ENCODE measurements at places on chromosomes 2 and 18.
A peak's percentile ranks its signal among the peaks of the same experiment; 100 is the strongest.

DNA sequence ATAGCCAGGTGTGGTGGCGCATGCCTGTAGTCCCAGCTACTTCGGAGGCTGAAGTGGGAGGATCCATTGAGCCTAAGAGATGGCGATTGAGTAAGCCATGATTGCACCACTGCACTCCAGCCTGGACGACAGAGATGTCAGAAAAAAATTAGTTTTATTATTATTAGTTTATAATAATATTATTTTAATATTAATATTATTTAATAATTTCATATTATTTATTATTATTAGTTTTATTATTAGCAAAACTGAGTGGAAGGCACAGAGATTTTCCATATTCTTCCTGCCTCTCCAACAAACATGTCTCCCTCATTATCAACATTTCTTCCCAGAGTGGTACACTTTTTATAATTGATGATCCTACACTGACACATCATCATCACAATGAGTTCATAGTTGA is 278.2 kb downstream of the SOX11 start:
- no peak overlapping the region for H3K4me3 ChIP-seq
- no peaks in the 10 kb centered on the region for H3K4me1 ChIP-seq
- H3K36me3 ChIP-seq: no peaks in the 10 kb centered on the region
- DNase-seq: no peak
- H3K27me3 ChIP-seq: no peaks in the 10 kb centered on the region

DNA sequence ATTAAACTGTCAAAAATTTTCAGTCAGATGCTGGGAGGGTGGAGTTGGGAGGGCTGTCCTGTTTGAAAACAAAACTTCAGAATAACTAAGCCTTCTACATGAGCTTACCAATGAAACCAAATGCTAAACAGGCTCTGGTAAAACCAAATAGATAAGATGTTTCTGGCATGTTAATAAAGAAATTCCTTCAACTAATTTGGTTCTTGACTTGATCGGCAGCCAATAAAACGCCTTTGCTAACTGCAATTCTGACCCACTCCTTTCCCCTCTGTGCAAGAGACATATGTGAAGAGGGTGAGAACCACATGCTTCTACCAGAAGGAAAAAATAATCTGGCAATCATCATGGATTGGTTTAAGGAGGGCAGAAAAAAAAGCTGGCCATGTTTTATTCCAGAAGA is 20.9 kb downstream of the MAP4K3 start:
- peak; percentile 43 for DNase-seq
- H3K27ac ChIP-seq: no peak overlapping the region
- H3K4me1 ChIP-seq: peaks cover 28% of the 10 kb centered on the region
- H3K36me3 ChIP-seq: no peaks in the 10 kb centered on the region

DNA sequence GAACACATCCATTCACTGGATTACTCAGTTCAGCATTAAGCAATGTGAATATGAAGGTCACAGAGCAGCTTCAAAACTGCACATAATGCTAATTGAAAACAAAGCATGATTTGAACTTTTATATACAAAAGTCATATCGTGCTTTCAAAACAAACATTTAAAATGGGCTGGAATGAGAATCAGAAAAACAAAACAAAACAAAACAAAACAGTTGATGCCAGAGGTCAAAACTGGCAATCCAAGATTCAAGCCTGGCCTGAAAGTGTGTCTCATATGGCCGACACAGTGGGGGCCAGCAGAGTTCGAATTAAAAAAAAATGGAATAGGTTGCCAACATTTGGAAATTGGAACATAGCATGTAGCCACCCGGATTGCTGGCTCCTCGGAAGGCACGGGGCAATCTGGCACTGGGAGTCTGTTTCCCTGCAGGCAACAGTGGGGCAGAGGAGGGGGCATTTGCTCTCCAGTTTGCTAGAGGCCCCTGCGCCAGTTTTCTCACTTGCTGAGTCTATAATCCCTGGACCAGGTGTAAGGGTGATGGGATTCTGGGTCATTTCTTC is 294.4 kb downstream of the ZNF521 start:
- no peak overlapping the region for H3K27ac ChIP-seq
- no peak overlapping the region for H3K4me3 ChIP-seq
- no peak for DNase-seq
- no peaks in the 10 kb centered on the region for H3K27me3 ChIP-seq

DNA sequence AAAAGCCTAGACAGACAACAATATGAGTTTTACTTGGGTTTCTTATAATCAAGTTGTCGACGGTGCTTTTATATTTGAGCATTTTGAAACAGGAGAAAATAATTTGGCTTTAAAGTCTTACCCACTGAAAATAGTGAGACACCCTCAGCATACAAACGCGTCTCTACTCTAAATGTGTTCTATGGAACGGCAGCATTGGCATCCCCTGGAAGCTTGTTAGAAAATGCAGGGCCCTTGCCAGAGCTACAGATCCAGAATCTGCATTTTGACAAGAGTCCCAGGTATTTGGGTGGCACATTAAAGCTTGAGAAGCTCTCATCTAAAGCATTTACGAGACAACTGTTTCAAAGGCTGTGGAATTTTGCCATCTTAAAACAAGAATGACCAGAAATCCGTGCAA is 163.5 kb downstream of the PID1 start:
- H3K27me3 ChIP-seq: no peaks in the 10 kb centered on the region
- no peak overlapping the region for H3K27ac ChIP-seq
- no peak overlapping the region for H3K4me3 ChIP-seq
- no peak for DNase-seq

DNA sequence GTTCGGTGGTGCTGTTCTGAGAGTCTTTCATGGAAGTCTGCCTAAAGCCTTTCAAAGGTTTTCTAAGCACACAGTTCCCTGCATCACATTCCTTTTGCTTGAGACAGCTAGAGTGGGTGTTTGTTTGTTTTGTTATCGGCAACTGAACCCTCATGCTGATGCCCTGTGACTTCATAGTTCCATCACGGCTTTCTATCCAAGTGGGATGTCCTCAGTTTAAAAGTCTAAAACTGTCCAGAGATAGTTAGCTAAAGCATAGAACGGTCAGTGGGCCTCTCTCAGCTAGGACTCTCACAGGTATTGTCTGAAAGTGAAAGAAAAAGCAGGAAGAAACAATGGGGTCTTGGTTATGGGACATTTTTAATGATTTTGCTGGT is 337.3 kb downstream of the OSR1 start:
- H3K4me1 ChIP-seq: no peaks in the 10 kb centered on the region
- no peaks in the 10 kb centered on the region for H3K36me3 ChIP-seq
- no peak overlapping the region for H3K4me3 ChIP-seq
- no peak overlapping the region for H3K27ac ChIP-seq
- no peak for DNase-seq
- peaks cover 6% of the 10 kb centered on the region for H3K27me3 ChIP-seq

DNA sequence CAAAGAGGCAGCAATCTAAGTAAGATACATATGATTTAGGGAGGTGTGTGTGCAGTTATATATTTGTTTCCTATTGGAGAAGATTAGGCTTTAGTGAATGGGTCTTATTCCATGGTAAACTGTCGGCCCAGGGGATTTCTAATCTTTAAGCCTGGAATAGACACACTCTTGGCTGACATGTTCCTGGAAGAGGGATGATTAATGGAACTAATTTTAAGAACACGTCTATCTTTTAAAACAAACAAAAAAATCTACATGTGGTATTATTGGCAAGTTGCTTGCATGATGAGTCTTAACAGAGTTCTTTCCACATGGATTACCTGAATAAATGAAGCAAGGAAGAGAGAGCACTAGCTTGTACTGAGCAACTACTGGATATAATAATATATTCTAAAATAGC is 114.2 kb upstream of the NT5C1B start:
- H3K4me3 ChIP-seq: no peak overlapping the region
- no peaks in the 10 kb centered on the region for H3K4me1 ChIP-seq
- no peaks in the 10 kb centered on the region for H3K27me3 ChIP-seq
- no peaks in the 10 kb centered on the region for H3K36me3 ChIP-seq

- H3K36me3 ChIP-seq: no peaks in the 10 kb centered on the region
- H3K27me3 ChIP-seq: no peaks in the 10 kb centered on the region
- H3K4me3 ChIP-seq: no peak overlapping the region
- no peak for DNase-seq
Measured at GRCh38 chr2:109204412-109204811, 75.4 kb downstream of the SH3RF3 start.

GRCh38 chr18:58188996-58189395 is 145.0 kb downstream of the NEDD4L start:
- H3K27me3 ChIP-seq: no peaks in the 10 kb centered on the region
- DNase-seq: no peak
- no peak overlapping the region for H3K4me3 ChIP-seq

GRCh38 chr2:156803243-156803642 is 367.1 kb downstream of the GPD2 start:
- no peak for DNase-seq
- H3K4me3 ChIP-seq: no peak overlapping the region
- peaks cover 11% of the 10 kb centered on the region for H3K27me3 ChIP-seq
- H3K36me3 ChIP-seq: no peaks in the 10 kb centered on the region
- no peak overlapping the region for H3K27ac ChIP-seq
- H3K4me1 ChIP-seq: no peaks in the 10 kb centered on the region

- peak; percentile 40 for DNase-seq
- peaks cover 17% of the 10 kb centered on the region for H3K4me1 ChIP-seq
- no peak overlapping the region for H3K4me3 ChIP-seq
- no peaks in the 10 kb centered on the region for H3K36me3 ChIP-seq
- H3K27ac ChIP-seq: no peak overlapping the region
Measured at GRCh38 chr2:68889500-68889899, 18.3 kb upstream of the BMP10 start.

DNA sequence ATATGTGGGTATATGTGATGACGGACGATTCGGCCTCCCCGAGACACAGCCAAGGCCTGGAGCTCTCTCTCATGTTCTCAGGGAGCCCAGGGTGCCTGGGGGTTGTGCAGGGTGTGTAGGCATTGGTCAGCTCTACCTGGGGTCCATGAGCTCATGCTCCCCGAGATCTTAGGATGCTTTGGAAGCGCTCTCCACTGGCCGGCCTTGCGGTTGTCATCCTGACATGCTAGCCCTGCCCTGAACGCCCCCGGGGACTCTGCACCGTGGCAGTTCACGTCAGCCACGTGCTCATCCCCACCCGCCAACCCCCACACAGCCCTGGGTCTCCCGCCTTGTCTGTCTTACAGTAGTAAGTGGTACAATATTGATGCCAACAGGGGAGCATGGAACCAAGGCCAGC is 67.8 kb downstream of the RTP5 start:
- no peak overlapping the region for H3K4me3 ChIP-seq
- no peaks in the 10 kb centered on the region for H3K27me3 ChIP-seq
- no peaks in the 10 kb centered on the region for H3K36me3 ChIP-seq

GRCh38 chr2:26376799-26377198 is 24.9 kb upstream of the DRC1 start:
- H3K27me3 ChIP-seq: no peaks in the 10 kb centered on the region
- no peak overlapping the region for H3K27ac ChIP-seq
- DNase-seq: no peak
- no peaks in the 10 kb centered on the region for H3K4me1 ChIP-seq
- no peak overlapping the region for H3K4me3 ChIP-seq

- H3K27me3 ChIP-seq: no peaks in the 10 kb centered on the region
- no peak overlapping the region for H3K4me3 ChIP-seq
- DNase-seq: no peak
- no peaks in the 10 kb centered on the region for H3K4me1 ChIP-seq
Measured at GRCh38 chr2:152620208-152620607, 97.1 kb downstream of the PRPF40A start.

DNA sequence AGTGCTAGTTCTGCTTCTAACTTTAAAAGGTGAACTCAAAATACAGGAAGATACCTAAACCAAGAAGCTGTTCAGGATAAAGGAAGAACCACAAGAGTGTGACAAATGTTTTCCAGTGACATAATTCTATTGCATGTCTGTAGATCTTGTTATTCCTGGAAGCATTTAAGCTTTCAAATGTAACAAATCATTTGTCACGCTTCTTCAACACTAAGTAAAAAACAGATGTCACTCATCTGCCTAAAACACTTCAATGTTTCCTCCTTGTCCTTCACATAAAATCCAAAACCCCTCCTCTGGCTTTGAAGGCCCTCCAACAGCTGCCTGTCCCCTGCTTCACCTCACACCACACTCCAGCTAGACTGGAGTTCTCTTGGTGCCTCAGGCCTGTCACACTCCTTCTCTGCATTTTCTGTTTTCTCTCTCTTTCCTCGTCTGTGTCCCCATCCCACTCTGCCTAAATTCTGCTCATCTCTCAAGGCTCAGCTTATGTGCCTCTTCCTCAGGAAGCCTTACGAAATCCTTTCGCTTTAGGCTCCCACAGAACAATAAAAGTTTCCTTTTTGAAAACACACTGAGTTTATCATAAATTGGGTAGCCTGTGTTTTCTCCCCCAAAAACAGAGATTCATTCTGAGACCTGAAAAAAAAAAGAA is 6.4 kb upstream of the CLEC4F start:
- no peaks in the 10 kb centered on the region for H3K36me3 ChIP-seq
- no peaks in the 10 kb centered on the region for H3K27me3 ChIP-seq
- DNase-seq: peak; percentile 24
- no peak overlapping the region for H3K4me3 ChIP-seq
- no peak overlapping the region for H3K27ac ChIP-seq
- peaks cover 5% of the 10 kb centered on the region for H3K4me1 ChIP-seq

- no peaks in the 10 kb centered on the region for H3K4me1 ChIP-seq
- H3K27ac ChIP-seq: no peak overlapping the region
- no peaks in the 10 kb centered on the region for H3K36me3 ChIP-seq
- no peak for DNase-seq
Measured at GRCh38 chr18:57073501-57074187, 73.2 kb upstream of the BOD1L2 start.

GRCh38 chr2:135818937-135819610 is 17.9 kb downstream of the LCT start:
- peak; percentile 31 for DNase-seq
- no peaks in the 10 kb centered on the region for H3K36me3 ChIP-seq
- no peak overlapping the region for H3K27ac ChIP-seq
- no peaks in the 10 kb centered on the region for H3K27me3 ChIP-seq

- no peaks in the 10 kb centered on the region for H3K36me3 ChIP-seq
- no peak overlapping the region for H3K27ac ChIP-seq
- H3K4me3 ChIP-seq: peak overlapping the region; percentile 6
- no peaks in the 10 kb centered on the region for H3K27me3 ChIP-seq
- H3K4me1 ChIP-seq: no peaks in the 10 kb centered on the region
Measured at GRCh38 chr18:41695441-41695840, 259.6 kb upstream of the PIK3C3 start.

DNA sequence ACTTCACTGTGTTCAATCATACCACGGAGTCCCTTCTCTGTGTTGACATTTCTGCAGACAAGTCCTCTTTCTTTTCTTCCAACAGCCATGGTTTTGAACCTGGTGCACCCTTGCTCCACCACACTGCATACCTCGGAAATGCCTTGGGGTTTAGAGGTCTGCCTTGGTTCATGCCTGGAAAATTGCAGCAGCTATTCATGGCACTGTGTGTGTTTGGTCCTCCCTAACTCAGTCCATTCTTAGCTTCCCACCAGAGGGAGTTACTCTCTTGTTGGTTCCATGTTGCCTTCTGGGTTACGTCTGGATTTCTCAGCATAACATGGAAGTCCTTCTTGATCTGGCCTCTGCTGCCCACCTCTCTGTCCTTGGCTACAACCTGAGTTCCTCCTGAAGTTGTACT is 206.0 kb downstream of the FHOD3 start:
- no peaks in the 10 kb centered on the region for H3K4me1 ChIP-seq
- no peak overlapping the region for H3K4me3 ChIP-seq
- H3K27ac ChIP-seq: no peak overlapping the region
- DNase-seq: no peak

All from A673 (cell line).